ENCODE measurements at places on chromosomes 13 and 19.

- DNase-seq, result peak; percentile 38
These were observed 116.6 kb upstream of the RNF113B start for GRCh38 chr13:98293570-98294142.

- no peak for DNase-seq
These were observed 42.7 kb downstream of the GATAD2A start for GRCh38 chr19:19448238-19448544.

GRCh38 chr13:29464105-29464679 is 131.3 kb downstream of the SLC7A1 start:
- DNase-seq, result no peak

- DNase-seq, result no peak
These were observed 38.2 kb upstream of the SIAH3 start for GRCh38 chr13:45889590-45890243.

DNA sequence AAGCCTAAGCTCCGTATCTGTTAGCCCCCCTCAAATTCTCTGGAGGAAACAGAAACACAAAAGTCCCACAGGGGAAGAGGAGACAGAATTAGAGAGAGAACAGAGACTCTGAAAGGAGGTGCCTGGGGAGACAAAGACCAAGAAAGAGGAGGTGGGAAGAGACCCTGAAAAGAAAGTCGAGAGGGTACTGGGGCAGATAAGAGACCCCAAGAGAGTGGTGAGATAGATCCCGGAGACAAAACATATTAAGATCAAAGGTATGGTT is 915 bp upstream of the GRWD1 start:
- no peak for DNase-seq

- no peak for DNase-seq
These were observed 151.1 kb downstream of the SIPA1L3 start for GRCh38 chr19:38057959-38058690.

- DNase-seq, result no peak
These were observed 11.0 kb downstream of the IFNL1 start for GRCh38 chr19:39307046-39307821.

GRCh38 chr19:17526922-17527321 is 15.5 kb downstream of the PGLS start:
- DNase-seq, result no peak

DNA sequence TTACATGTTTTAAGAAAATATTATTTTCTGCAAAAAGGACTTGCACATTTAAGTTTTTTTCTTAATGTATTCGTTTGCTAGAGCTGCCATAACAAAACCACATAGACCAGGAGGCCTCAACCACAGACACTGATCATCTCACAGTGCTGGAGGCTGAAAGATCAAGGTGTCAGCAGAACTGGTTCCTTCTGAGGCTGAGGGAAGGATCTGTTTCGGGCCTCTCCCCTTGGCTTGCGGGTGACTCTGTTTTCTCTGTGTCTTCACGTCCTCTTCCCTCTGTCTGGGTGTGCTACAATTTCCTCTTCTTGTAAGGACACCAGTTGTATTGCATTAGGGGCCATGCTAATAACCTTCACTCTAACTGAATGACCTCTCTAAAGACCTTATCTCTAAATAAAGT is 364.2 kb downstream of the IRS2 start:
- DNase-seq, result no peak

- no peak for DNase-seq
These were observed 1.4 kb downstream of the ING1 start for GRCh38 chr13:110714797-110715394.

DNA sequence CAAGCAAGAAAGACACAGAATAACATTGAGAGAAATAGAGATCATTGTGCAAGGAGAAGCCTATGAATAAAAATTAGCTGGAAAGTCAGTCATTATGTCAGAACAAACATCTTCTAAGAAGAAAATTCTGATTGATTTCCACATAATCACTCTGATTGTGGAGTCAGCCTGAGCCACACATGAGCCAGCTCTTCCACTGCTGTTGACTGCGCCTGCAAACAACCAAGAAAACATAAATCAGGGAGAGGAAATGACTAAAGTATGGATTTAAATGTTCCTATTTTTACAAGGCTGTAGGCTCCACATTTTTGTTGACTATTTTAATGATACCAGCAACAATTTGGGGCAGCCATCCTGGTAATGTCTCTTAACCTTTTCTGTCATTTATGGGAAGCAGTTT is 962.3 kb downstream of the EFNB2 start:
- DNase-seq, result no peak

GRCh38 chr13:59492030-59492636 is 671.6 kb downstream of the DIAPH3 start:
- DNase-seq, result no peak

GRCh38 chr19:40614622-40615411 is 13.6 kb downstream of the LTBP4 start:
- DNase-seq, result peak; percentile 89

GRCh38 chr19:2033115-2033824 is 17.8 kb upstream of the BTBD2 start:
- DNase-seq, result no peak

Data from AG08395 (cell line).